ENCODE measurements at places on chromosomes 11 and 22. TPM values are rescaled to one million over a fixed set of nuclear protein-coding genes. Genes with fewer than 3 reads are reported as not detected.

DNA sequence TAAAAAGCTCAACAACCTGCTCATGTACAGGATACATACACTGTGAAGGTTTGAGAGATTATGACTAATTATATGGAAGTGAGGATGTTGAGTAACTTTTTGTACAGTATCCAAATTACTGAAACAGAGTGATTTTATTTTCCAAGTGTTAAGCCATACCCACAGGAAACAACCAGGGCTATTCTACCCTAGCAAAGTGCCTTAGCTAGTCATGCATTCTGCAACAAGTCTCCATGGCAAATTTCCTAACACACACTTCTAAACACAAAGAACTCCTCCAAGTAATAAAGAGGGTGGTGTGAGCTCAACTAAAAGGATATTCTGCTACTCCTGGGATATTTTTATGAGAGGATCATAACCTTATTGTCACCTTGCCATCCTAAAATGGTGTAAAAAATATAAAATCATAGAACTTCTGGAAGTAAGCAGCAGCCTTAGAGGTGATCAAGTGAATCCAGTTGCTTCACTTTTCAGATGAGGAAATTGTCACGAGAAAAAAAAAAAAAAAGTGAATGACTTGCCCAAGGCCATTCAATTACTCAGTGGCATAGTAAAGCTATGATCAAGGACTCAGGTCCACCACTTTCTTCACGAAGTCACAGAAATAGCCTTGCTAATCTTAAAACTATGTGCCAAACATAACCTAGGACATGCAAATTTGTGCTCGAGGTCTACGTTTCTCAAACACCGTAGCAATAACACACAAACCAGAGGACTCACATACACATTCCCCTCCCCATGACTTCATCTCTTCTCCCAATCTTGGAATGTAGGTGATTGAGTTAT is 4.2 kb downstream of the LGR4 start:
- H3K36me3 ChIP-seq, result no peaks in the 10 kb centered on the region
- no peak overlapping the region for H3K4me3 ChIP-seq
- H3K4me1 ChIP-seq, result peaks cover 10% of the 10 kb centered on the region
- no peak overlapping the region for H3K27ac ChIP-seq
- no peak for DNase-seq

DNA sequence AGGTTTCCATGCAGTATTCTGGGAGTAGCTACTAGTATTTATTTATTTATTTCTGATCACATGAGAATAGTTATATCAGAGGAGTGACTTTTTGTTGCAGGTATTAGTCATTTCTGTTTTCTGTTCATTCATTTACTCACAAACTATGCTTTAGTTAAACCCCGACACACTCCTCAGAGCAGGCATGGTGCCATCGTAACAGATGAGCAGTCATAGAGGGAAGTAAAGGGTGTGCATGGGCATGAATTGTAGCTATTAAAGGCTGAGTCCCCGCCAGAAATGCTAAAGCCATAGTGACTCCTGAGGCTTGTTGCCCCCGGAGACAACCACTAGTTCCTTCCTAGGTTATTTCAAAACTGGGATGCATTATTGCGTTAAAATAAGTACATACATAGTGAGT is 10.6 kb downstream of the JHY start:
- no peak for DNase-seq
- no peaks in the 10 kb centered on the region for H3K27me3 ChIP-seq
- H3K4me3 ChIP-seq, result no peak overlapping the region
- no peaks in the 10 kb centered on the region for H3K36me3 ChIP-seq
- no peak overlapping the region for H3K27ac ChIP-seq
- no peaks in the 10 kb centered on the region for H3K4me1 ChIP-seq

- DNase-seq, result no peak
- H3K27me3 ChIP-seq, result no peaks in the 10 kb centered on the region
- no peaks in the 10 kb centered on the region for H3K36me3 ChIP-seq
- no peaks in the 10 kb centered on the region for H3K4me1 ChIP-seq
- H3K27ac ChIP-seq, result no peak overlapping the region
Observed at GRCh38 chr22:20606041-20606783, 98.8 kb downstream of the MED15 start.

TNKS1BP1 gene
- total RNA-seq, result 81.5 TPM

LIN7C gene
- total RNA-seq, result 33.1 TPM

OSBPL5 gene
- total RNA-seq, result 12.5 TPM

Data from ovary (tissue), 10 donors.